ENCODE measurements at places on chromosomes 5 and 9.

DNA sequence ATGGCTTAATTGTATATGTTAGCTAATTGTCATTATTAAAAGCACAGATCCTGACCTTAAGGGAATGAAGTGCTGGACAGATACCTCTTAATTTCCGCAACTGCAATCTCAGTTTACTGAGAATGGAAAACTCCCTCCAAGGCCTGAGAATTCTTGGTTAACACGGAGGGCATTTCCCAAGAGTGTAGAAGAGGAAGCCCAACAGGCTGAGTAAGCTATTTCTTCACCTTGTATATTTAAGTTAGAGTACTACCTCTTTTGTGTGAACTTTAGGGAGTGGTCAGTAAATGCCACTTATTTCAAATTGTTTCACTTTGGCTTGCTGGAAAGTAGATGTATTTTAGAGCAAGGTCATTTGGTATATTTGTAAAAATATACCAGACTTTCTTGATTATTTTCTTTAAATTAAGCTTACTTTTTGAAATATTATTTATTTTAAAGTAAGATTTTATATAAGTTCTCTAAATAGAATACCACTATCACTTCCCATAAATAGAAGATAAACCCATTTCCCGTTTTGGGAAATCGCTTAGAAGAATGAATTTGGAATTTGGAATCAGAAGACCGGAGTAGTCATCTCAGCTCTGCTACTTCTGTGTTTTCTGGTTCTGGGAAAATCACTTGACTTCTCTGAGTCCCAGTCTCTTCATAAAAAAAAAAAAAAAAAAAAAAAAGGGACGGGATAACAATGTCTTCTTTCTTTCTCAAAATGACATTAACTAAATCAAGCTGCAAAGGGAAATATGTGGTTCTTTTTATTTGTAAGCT, 26.0 kb upstream of the C9orf72 start:
- DNase-seq, result no peak

DNA sequence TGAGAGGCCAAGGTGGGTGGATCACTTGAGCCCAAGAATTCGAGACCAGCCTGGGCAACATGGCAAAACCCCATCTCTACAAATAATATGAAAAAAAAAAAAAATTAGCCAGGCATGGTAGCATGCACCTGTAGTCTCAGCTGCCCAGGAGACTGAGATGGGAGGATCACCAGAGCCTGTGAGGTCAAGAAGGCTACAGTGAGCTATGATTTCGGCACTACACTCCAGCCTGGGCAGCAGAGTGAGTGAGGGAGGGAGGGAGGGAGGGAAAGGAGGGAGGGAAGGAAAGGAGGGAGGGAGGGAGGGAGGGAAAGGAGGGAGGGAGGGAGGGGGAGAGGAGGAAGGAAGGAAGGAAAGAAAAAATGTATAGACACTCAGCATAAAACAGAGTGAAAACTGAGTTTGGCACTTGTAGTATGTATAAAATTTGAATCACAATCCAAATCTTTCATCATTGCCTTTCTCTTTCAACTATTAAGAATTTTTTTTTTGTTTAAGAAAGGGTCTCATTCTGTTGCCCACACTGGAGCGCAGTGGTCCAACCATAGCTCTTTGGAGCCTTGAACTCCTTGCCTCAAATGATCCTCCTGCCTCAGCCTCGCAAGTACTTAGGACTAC, 27.8 kb downstream of the SERINC5 start:
- no peak for DNase-seq

DNA sequence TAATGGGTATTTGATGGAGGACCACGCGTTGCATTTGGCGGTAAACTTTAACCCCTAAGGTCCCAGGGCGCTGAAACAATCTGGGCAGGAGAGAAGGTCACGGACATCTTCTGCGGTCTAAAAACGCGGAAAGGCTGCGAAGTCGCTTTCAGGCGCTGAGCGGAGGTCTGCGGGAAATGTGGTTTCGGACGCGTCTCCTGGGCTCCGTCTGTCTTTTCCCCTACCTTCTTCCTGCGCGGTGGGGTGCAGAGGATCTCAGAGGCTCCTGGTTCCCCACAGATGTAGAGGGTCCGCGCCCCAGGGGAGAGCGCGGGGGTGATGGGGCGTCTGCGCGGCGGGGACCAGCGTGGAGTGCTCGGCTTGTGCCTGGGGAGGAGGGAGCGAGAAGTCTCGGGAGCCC, 58.4 kb downstream of the ZNF510 start:
- no peak for DNase-seq

DNA sequence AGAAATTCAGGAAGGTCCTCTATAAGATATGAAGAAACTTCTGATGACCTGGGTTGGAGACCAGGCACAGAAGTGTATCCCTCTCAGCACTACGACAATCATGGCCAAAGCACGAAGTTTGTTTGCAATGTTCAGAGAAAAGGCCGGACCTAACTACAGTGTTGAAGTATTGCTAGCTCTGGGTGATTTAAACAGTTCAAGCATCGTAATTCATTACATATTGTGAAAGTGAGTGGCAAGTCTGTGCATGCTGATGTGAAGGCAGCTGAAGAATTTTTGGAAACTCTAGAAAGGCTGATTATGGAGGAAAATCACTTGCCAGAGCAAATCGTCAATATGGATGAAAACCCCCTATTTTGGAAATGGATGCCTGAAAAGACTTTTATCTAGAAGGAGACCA, 67.2 kb upstream of the PANK3 start:
- no peak for DNase-seq

- no peak for DNase-seq
These were observed 2.5 kb upstream of the CDK9 start for GRCh38 chr9:127783111-127784008.

DNA sequence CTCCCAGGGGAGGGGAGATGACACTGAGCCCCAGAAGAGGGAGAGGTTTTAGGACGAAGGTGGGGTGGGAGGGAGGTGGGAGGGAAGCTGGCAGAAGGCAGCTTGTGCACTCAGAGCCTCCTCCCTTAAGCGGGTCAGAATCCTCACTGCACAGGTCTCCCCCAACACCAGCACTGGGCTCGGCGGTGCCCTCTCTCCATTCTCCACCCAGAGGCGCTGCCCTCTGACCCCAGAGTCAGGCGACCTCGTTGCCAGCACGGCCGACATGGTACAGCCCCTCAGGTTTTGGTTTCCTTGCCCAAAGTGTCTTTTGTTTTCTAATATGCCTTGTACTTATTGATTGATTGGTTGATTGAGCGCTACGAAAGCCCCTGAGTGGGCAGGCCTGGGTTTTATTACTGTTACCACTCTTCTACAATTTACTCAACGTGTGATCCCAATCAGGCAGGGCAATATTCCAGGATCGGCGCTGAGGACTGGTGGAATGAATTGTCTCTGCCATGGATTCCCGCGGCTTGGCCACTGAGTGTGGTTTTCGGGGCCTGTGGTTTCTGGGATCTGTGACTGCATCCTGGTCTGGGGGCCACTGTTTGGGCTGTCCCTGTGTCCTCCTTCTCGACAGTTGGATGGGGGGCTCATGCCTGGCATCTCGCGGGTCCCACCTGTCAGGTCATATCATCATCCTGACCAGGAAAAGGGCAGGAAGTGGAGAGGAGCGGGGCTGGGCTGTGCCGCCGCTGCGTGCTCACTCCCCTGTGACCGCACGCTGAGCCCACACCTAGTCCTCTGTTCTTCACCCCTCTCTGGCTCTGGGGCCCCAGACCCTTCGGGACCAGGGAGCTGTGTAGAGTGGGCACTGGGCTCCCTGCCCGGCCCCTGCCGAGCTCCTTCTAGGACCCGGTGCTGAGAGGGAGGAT, 9.6 kb upstream of the FCN2 start:
- no peak for DNase-seq

- no peak for DNase-seq
These were observed 34.0 kb downstream of the CSF1R start for GRCh38 chr5:150052226-150052955.

DNA sequence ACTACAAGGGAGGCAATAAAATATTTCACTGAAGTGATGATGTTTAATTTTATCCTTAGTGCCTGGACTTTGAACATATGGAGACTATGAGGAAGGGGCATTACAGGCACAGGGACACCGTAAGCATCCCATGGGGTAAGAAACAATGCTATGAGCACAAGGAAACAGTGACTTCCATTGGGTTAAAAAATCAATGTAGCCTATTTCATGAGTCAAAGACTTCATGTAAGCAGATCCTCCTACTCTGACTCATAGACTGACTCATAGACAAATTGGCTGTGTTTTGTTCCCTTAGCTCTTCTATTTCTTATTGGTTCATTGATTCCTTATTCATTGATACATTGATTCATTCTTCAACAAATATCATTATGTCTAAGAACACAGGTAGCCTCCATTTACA, 351.0 kb downstream of the PRELID2 start:
- no peak for DNase-seq

DNA sequence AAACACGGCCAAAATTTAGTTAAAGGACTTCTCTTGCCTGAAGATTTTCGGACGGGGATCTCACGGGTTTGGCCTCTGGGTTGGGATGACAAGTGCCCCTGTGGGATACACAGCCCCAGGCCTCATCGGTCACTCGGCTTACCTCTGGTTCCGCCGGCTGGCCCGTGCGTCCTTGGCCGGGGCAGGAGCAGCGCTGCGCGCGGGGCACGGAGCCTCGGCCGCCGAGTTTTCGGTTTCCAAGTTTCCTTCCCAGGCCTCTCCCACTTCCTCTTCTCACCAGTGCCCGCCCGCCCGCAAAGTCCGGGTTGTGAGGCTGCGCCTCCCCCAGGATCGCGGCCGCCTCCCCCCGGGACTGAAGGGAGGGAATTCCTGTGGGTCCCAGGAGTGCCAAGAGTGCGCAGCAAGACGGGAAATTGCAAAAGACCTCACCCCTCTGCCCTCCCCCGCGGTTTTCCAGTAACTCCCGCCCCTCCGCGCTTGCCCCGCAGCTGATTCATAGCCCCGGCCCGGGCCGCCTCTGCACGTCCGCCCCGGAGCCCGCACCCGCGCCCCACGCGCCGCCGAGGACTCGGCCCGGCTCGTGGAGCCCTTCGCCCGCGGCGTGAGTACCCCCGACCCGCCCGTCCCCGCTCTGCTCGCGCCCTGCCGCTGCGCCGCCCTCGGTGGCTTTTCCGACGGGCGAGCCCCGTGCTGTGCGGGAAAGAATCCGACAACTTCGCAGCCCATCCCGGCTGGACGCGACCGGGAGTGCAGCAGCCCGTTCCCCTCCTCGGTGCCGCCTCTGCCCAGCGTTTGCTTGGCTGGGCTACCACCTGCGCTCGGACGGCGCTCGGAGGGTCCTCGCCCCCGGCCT, at the start of gene OSMR:
Gene OSMR, plus strand, starts transcription at position 487 of the 853 bp plus-strand sequence. CDS start 23,033 bp downstream, outside the sequence.
- no peak for DNase-seq

- DNase-seq, result no peak
These were observed 2336.0 kb upstream of the ACO1 start for GRCh38 chr9:30048396-30048795.

DNA sequence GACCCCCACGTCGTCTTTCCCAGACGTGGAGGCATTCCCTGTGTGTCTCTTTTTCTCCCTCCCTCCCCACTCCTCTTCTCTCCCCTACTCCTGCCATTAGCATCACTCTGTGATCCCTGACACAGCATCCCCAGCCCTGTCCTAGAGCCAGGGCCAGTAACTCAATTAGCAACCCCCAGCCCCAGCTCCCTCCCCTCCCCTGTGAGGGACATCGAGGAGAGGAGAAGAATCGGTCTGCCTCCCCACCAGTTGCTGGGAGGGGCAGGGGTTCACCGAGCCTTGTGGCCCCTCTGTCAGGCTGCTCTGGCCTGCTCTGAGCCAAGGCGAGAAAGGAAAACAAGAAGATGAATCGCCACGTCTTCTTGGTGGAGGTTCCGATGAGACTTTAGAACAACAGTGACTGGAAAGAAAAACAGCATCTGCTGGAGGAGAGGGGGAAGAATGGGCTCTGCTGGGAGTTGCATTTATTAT, 123.1 kb downstream of the PAPPA start:
- DNase-seq, result no peak

- DNase-seq, result no peak
These were observed 135.7 kb downstream of the ADAMTS2 start for GRCh38 chr5:179209359-179210150.

- DNase-seq, result no peak
These were observed 29.0 kb upstream of the ENTREP1 start for GRCh38 chr9:69295872-69296552.

- no peak for DNase-seq
These were observed 2.6 kb upstream of the PSIP1 start for GRCh38 chr9:15513335-15513734.

- DNase-seq, result no peak
These were observed 125.4 kb downstream of the CDC42SE2 start for GRCh38 chr5:131389096-131389868.

GRCh38 chr5:67475489-67475888, 278.9 kb upstream of the CD180 start:
- DNase-seq, result no peak

GRCh38 chr5:145509336-145510136, 325.6 kb downstream of the PRELID2 start:
- DNase-seq, result no peak

GRCh38 chr9:36895744-36896260, 138.3 kb downstream of the PAX5 start:
- no peak for DNase-seq

GRCh38 chr9:34983209-34983608, 6.3 kb upstream of the DNAJB5 start:
- no peak for DNase-seq

- DNase-seq, result peak; percentile 14
These were observed 24.2 kb upstream of the GLRX start for GRCh38 chr5:95846554-95847260.

- DNase-seq, result no peak
These were observed 31.1 kb upstream of the DAB2IP start for GRCh38 chr9:121620325-121620673.

- no peak for DNase-seq
These were observed 173.5 kb downstream of the SLIT3 start for GRCh38 chr5:169127431-169127830.

DNA sequence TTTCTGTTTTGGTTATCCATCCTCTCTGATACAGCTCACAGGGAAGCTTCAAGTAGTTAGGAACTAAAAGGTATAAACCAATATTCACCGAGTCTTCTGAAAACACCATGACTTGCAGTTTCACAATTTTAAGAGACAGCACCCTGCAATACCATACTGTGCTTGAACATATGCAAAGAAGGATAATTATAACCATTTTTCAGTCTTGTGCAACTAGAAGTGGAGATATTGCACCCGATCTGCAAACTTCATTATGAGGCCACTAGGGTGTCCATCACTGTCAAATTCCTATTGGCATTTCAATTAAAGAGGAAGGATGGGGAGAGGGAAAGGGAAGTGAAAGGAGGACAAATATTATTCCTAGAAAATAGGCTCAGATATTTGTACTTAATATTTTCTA, 32.4 kb upstream of the CEP120 start:
- no peak for DNase-seq

DNA sequence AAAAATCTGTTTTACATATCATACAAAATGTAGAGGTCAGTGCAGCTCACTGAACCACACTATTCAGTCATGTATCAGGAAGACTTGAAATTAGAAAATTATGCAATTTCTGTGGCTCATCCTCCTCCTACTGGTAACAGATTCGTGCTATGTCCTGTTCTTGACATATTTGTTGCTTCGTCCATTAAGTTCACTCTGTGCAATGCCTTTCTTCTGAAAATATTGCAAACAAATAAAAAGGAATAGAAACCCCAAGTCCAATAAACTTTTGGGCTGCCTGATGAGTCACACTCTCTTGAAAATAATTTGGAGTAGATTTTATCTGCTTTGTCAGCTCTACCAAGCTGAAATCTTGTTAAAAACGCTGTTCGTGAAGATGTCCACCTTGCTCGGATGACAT, 391.2 kb downstream of the RAB3C start:
- DNase-seq, result no peak
